ENCODE measurements at places on chromosomes 6 and 20.

DNA sequence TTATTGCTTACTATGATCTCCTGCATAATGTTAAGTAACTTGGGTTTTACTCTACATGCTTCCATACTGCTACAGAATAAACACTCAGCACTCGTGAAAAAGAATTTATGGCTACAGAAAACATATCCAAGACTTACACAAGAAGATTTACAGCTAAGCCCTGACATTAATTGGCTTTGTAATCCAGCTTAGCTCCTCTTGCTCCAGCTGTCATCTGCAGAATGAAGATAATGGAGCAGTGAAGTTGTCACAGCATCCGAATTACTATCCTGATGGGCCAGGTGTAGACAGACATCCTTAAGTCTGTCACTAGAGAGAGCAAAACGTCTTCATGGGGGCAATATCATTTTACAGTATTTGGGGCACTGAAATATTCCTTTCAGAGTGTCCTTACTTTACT, 155.3 kb downstream of the PRKN start:
- no peak for DNase-seq

DNA sequence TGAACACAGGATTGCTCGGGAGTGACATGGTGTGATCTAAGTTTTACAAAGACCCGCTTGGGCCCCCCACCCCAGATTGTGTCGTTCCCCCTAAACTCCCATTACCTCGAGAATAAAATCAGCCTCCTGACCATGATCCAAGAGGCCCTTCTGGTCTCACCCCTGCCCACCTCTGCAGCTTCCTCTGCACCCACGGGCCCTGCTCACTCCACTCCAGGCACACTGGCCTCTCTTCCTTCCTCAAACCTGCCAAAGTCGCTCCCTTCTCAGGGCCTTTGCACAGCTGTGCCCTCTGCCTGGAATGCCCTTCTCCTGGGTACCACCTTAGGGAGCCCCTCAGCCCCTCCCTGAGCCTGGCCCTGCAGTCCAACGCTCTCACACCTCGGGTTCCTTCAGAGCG, 17.9 kb downstream of the TGM2 start:
- no peak for DNase-seq

DNA sequence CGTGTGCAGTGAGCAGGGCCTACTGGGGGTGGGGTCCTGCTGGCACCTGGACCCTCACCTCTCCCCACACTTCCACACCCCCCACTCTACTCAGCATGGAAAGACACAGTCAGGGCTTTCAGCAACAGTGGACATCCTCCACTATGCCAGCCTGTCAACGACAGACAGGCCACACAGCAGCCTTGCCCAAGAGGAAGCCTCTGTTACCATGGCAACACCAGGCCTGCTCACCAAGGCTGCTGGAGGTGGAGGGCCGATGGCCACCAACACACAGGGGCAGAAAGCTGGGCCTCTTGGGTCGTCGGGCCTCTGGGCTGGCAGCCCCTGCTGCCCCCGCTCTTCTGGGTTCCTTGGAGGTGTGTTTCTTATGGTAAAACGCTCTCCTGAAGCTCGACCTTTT, 13.6 kb downstream of the BNIP5 start:
- peak; percentile 30 for DNase-seq

DNA sequence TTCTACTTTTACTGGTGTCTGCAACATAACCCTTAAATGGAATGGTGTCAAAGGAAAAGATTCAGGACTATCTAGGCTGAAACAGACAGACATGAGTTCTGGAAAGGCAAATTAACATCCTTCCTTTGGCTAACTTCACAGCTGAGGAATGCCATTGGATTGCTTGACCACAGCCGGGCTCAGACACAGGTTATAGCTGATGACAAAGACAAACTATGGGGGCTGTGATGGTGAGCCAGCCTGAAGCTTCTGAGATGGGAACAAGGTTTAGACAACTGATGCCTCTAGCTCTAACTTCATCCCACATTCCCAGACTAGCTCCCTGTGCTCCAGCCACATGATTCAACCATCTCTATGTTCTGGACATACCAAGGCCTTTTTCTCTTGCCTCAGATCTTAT, 15.3 kb downstream of the POLR1C start:
- no peak for DNase-seq

- no peak for DNase-seq
Measured at GRCh38 chr6:38846844-38847243, 131.7 kb downstream of the DNAH8 start.

DNA sequence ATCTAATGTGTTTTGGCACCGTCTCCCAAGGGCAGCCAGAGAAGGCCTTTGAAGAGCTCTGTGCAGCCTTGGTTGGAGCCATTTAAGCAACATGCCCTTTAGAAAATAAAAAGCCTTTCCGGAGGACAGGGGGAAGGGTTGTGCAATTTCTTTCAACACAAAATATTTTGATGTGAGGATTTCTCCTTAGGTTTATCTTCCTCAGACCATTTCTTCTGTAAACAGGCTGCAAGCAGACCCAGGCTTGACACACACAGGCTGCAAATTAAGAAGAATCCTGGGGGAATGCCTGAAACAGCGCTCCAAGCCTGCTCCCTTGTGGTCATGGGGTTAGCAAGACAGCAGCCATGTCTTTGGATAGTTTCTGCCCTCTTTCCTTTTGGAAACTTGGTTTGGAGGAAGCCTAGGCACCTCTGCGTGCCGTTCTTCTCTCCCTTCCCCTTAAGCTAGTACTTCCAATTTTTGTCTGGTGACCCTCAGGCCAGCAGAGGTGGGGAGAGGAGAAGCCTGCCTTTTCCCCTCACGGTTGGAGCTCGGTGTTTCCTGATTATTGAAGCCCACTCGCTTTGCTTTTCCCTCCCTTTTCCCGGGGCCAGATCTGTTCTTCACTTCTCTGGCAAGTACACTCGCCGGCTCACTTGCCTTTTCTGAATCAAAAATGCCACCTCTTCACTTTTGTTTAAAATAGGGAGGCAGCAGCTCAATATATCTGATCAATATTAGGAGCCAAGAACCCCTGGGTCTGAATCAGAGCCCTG, 39.6 kb upstream of the NOX3 start:
- peak; percentile 0 for DNase-seq

DNA sequence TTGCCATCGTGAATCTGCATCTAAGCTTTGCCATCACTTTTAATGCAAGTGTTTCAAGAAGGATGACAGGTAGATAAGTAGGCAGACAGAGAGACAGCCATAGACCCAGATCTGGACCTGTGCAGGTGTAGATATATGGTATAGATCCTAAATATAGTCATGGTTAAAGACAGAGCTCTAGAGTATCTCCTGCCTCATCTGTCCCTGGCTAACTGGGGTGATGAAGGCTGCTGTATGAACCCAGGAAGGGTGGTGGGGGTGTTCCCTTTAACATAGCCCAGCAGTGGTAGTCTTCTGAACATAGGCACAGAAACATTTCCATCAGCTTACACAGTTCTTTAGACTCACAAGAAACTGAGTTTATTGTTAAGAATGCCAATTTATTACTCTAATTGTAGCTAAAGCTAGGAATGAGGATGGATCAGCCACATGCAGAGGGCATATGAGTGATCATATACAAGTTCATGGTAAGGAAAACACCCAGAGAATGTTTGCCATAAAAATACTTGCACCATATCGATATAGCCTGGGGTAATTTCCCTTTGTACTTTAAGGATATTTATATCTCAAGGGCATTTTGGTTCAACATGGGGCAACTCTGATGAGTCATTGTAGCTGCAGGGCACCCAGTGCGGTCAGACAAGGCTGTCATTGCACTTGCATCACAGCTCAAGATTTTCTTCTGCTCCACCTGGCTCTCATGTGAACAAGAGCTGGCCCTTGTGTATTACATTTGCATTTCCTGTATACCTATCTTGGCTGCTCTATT, 587.2 kb downstream of the EPM2A start:
- no peak for DNase-seq

- DNase-seq: no peak
Measured at GRCh38 chr6:25882051-25882496, 8.0 kb upstream of the SLC17A3 start.

DNA sequence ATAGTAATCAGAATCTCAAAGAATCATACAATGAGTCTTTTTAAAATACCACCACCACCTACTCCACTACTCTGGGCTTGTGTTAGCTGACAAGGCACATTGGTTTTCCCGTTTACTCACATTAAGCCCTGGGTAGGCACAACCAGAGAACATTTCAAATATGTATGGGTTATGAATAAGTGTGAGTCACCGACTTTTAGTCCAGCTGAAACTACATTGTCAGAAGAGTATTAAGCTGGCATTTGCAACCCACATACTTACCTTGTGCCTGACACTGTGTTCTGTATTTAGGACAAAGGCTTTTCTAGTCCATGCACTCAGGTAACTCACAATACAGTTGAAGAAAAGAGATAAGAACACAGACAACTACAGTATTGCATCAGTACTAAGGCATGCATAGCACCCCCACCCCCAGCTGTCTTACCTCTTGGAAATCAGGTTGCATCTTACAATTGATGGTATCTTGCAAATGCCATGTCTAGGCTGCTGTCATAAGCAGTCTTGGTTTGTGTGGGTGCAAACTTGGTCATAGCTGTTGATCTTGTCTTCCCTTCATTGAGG, 40.3 kb upstream of the AHI1 start:
- DNase-seq: no peak

DNA sequence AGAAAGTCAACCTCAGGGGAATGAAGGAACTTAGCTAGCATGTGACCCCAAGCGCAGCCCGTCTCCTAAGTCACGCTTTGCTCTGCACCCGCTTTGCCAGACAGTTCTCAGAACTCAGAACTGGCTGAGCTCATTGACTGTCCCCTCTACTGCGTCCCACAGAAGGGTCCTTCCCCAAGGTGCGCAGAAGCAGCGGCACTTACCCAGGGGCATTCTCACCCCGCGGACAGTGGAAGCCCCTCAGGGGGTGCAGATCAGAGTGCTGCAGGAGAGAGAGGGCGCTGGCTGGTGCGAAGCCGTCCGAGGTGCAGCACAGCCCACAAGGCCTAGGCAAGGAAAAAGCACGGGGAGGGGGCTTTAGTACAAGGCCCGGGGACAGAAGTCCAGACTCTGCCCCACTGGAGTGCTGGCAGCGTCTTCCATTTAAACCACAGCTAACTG, 807 bp downstream of the SNHG17 start:
- no peak for DNase-seq

GRCh38 chr20:1775117-1775516, 117.5 kb upstream of the SIRPG start:
- DNase-seq: no peak

DNA sequence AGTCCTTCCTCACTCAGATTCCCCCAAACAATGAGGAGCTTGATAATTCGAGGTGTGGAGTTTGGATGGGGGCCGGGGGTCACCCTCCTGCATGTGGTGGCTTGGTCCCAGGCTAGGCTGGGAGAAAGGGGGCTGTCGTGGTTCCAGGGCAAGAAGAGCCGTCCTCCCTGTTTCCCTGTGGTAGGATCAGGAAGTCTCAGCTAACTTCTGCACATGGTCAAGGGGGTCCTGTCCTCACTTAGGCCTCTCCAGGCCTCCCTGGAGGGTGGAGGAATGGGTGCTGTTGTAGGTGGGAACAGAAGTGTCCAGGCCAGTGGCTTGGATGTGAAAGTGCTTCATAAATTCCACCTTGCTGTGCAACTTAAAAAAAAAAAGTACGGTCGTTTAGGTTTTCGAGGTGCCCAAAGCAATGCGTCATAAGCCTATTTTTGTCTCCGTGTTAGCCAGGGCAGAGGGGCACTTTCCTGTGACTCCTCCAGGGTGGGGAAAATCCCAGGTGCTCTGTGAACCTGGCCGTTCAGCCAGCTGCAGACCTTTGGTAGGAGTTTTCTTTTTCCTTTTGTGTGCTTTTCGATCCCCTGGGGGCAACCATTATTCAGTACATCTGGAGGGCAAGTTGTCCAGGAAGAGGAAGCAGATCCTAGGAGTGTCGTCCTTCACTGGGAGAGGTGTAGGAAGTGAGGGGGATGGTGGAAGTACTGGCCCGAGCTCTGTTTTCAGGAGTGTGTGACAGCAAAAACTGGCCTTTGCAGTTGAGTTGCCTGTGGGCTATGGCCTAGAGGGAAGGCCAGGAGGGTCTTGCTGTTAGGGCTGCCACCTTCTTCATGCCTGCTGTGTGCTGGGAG, 9.6 kb downstream of the IGF2R start:
- DNase-seq: peak; percentile 18

DNA sequence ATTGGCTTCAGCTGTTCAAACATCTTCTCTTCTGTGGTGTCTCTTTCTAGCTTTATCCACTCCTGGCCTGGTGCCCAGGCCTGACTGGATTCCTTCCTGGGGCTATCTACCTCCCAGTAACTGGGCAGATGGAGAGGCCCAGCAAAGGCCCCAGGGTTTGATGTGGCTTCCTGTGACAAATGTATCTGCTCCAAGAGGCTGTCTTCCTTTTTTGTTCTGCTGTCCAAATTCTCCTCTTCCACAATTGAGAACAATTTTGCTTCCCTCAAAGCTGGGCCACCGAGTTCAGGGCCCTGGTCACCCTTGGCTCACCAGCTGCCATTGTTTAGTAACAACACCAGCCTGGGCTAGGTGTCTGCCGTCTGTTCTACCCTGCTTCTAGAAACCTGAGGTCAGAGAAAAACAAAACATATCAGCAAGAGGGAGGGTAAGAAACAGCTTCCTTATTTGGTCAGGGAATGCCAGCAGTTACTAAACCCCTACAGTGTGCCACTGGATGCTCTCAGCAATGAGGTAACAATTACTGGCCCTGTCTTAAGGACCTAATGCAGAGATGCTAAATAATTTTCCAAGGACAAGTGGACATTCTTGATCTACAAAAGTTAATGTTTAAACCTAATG, 3.9 kb downstream of the ZFP57 start:
- DNase-seq: peak; percentile 78

DNA sequence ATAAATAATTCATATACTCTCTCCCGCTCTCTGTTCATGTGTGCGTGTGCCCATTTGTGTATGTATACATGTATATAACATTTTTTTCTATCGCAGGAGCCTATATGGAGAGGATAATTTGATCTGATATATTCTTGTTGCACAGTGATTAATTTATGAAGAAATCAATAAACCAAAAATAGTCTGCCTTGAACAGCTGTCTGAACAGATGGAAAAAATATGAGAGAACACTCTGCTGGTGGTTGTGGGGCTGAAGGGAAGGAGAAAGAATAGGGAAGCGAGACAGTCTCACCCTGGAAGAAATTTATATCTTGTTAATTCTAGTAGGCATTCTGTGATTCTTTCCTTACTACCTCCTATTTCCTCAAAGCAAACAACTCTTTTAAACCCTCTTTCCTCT, 96.6 kb upstream of the B3GAT2 start:
- no peak for DNase-seq

- DNase-seq: no peak
Measured at GRCh38 chr20:19024296-19025035, 188.0 kb upstream of the SLC24A3 start.

GRCh38 chr6:82381278-82381677, 17.7 kb downstream of the TPBG start:
- DNase-seq: no peak

GRCh38 chr20:53763707-53764414, 170.2 kb upstream of the ZNF217 start:
- DNase-seq: no peak

DNA sequence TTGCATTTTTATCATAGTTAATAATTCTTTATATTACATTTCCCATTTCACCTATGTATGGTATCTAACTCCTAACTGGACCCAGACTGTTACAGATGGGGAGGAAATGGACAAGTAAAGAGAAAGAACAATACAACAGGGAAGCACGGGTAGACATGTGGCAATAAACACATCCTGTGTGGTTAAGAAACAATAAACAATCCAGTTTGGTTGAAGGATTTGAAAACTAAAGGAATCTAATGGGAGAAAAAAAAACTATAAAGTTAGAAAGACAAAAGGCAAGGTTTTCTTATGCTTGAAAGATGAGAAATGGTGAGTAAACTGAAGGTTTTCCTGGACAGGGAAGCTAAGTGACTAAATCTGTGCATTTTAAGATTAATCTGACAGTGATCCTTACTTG, 34.9 kb upstream of the ALDH8A1 start:
- DNase-seq: no peak
